ENCODE measurements at places on chromosomes 4 and X.

- DNase-seq = no peak
Observed at GRCh38 chrX:1449823-1450149, 2.9 kb downstream of the ASMTL start.

DNA sequence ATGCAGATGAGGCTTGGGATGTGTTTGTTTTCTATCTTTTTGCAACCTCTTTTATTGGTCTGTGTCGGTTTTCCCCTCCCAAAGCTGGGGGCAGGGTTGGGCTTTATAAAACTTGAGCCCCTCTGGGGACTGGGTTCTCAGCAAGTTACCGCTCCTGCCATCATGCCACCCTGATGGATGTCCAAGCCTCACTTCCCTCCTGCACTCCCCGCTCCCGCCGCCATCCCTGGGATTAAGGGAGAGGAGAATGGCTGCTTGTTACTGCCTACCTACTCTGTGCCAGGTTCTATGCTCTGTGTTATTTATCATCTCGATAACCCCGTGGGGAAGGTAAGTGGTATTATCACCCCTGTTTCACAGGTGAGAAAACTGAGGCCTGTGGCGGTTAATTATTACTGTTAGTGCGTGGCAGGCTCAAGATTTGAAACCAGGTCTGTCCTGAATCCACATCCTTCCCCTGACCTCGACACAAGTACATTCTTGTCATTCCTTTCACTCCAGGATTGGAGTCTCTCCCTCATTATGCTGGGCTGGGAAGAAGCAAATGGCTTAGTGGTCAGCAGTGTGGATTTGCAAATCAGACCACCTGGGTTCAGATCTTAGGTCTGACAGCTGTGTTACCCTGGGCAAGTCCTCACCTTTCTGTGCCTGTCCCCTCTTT, 4.5 kb downstream of the UBA1 start:
- DNase-seq = no peak

GRCh38 chr4:30922625-30923024, 202.5 kb downstream of the PCDH7 start:
- no peak for DNase-seq

DNA sequence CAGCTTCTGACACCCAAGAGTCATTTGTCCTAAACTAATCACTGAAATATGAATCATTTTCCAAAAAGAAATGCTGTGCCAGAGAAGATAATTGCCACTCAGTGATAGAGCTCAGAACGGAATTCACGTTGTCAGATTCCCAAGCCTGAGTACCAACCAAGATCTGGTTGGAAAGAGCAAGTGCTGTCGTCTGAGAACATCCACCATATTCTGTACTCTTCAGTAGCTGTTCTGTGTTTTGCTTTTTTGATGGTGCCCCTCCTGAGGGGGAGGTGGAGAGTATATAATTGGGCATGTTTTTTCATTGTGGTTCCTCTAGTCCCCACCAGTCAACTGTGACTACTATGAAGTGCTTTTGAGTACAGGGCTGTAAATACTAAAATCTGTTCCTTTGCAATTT, 13.2 kb downstream of the RUFY3 start:
- DNase-seq = no peak

- no peak for DNase-seq
Observed at GRCh38 chr4:95472534-95472933, 76.2 kb downstream of the UNC5C start.

- DNase-seq = no peak
Observed at GRCh38 chrX:50707955-50708699, 105.9 kb downstream of the SHROOM4 start.

DNA sequence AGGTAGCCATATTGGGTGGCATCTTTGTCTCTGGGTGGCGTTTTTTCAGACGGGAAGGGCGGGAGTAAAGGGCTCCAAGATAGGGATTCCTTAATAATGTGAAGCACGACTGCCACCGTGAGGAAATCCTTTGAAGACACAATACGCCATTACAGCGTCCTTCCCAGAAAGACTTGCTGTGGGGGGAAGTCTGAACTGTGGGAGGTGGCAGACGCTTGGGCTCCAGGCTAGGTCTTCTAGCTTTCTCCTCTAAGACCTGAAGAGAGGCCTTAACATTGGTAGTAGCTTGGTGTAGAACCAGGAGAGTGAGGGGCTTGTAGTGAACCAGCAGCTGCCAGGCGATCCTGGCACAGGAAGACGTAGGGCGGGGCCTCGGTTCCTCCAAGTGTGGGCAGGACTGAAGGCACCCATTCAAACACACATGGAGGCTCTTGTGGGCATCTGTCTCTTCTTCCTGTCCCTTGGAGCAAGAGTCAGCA, 197.3 kb downstream of the OR13H1 start:
- no peak for DNase-seq

DNA sequence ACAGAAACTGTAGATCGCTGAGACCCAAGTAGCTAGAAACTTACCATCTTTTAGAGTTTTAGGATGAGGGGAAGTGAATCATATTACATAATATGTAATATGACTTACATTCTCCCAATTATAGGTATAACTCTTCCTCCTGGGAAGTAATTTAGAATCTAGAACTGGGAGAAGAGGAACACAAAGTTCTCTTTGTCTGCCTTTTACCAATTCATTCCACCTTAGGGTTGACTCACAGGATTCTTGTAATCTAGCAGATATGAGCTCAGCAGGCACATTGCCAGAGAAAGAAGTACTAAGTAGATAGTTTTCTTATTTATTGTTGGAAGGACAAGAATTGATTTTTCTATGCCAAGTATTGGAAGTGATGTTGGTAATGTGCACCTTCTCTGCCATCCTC, 58.0 kb upstream of the CCSER1 start:
- no peak for DNase-seq

GRCh38 chr4:91598696-91599095, 705.1 kb upstream of the GRID2 start:
- no peak for DNase-seq

DNA sequence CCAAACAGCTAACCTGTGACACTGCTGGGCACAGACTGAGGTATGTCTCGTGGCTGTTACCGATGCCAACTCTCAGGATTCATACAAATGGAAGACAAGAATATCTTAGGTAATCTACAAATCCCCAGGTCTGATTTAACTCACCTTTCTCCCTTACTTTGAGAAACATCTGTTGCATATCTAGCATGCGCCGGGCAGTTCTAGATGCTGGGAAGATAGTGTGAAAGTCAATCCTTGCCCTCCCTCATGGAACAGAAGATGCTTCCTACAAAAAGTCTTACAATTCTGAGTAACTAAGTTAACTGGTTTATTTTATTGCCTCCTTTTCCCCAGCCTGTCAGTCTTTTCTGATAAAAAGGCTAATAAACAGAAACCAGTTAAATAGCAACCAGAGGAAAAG, 212.2 kb upstream of the FAT1 start:
- DNase-seq = no peak

DNA sequence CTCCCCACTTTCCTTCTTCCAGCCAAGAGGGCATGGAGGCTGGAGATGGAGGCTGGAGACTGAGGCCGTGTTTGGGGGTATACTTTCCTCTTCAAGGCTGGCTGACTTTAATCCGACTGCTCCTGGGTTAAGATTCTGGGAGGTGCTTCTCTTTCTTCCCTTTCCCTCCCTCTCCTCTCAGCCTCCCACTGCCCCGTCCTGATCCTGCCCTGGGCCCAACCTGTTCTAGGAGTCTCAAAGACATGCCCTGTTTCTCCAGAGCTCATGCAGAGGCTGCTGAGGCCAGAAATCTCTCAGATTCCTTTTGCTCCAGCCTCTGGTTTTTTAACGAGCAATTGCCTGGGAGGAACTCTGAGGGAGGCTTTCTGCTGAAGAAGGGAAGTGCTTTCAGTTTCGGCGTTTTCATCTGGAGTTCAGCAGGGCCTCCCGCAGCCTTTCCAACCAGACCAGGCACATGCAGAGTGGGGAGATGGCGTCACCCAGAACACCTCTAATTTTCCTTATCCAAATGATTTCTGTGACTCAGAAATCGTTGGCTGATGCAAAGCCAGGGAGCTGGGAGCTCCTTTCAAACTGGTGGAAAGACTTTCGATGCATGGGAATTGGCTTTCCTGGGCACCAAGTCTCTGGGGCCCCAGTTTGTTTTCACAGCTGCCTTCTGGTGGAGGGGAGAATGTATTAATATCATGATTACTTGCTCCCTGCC, 34.5 kb upstream of the FAM9C start:
- no peak for DNase-seq

DNA sequence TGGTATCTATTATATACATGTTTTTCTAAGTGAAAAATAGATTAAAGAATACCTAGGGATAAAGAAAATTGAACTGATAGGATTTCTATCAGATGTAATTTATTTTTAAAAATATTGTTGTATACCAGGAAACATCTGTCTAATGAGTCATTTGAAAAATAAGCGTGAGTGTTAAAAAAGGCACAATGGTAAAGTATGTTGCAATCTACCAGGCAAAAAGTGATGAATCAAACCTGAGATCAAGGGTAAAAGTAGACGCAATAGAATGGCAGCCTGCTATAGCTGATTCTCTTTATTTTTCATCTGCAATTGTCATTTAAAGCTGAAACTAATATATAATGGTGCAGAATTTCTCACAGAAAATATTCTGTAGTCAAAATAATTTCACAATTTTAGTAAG, 1119.6 kb downstream of the PCDH18 start:
- DNase-seq = no peak

DNA sequence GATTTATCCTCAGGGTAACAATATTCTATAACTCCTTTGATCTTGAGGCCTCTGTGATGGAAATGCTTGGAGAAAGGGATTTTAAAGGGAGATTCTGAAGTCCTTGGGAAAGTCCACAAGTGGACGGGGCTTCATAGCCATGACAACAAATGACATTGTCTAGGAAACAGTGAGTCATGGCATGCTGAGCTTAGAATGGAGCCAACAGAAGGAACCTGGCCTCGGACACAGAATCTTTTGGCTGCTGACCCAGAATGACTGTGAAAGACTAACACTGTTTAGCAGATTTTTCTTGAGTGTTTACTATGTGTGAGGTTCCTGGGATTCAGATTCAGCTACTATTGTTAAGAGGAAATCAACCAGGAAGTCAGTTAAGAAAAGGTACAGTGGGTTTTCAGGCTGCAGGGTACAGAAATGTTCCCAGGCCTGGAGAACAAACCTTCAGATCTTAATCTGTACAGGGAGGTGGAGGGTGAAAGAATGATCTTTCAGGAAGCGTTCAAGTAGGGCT, 18.1 kb upstream of the CXCL2 start:
- DNase-seq = no peak

DNA sequence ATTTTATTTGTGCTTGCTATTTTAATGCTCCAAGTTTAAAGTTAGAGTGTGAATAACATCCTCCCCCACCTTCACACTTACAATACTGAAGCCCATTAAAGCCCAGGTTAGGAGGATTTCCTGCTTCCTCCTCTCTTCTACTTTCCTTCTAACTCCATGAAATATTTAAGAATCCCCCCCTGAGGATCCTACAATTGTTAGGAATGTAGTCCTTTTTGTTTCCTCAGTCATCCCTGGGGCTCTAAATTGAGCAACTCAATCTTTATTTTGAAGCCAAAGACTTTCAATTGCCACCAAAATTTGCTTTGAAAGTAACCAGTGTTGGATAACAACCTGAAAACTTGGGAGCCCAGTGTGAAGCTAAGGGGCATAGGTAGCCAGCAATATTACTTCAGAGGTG, 276.9 kb downstream of the FAM47A start:
- no peak for DNase-seq

- no peak for DNase-seq
Observed at GRCh38 chr4:56804551-56804950, 16.9 kb downstream of the SPINK2 start.

DNA sequence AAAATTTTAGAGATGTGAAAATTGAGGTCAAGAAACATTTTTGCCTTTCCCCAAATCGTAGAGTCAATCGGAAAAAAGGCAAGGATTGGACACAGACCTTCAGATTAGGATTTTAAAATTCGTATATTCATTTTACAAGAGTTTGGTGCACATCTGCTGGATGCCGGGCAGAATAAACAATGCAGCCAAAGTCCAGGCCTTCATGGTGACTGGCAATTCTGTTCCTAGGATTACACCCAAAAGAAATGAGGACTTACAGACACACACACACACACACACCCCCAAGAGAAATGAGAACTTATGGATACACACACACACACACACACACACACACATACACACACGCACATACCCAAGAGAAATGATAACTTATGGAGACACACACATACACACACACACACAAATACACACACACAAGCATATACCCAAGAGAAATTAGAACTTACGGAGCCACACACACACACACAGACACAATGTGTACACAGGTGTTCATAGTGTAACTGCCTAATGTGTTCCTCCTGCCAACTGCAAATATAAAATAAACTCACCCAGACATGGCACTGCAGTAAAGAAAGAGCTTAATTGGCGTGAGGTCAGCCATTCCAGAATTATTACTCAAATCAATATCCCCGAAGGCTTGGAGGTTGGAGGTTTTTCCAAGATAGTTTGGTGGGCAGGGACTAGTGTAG, 165.7 kb upstream of the STS start:
- no peak for DNase-seq

GRCh38 chrX:70279081-70279480, 2.9 kb upstream of the RAB41 start:
- no peak for DNase-seq

DNA sequence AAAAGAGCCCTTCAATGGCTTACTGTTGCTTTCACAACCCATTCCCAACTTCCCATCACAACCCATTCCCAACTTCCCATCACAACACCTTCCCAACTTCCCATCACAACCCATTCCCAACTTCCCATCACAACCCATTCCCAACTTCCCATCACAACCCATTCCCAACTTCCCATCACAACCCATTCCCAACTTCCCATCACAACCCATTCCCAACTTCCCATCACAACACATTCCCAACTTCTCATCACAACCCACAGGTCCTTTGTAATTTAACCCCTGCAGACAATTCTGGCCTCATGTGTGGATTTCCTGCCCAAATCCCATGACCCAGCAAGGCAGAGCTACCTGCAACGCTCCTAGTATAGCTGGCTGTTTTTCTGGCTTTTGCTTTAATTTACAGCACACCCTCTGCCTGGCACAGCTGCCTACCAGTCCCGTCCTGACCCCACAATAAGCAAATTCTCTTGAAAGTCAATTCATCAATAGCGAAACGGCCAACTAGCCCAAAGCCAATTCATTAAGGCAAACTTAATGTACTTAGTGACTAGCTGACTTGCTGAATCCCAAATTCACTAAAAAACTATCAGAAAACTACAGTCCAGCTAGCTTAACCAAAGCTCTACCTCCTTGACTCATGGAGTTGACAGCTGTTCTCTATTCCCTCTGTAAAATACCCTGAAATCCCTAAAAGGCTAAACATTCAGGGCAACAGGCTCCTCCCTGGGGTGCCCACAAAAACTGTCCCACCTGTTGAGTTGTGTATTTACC, 75.6 kb downstream of the AFAP1 start:
- no peak for DNase-seq

- peak; percentile 15 for DNase-seq
Observed at GRCh38 chr4:93749292-93749761, 79.2 kb upstream of the ATOH1 start.

All from GM12891 (cell line).